ENCODE measurements at places on chromosomes 2 and 18.

- DNase-seq = no peak
Observed at GRCh38 chr2:60316381-60317033, 236.9 kb downstream of the BCL11A start.

GRCh38 chr2:239881031-239881471, 144.1 kb downstream of the NDUFA10 start:
- DNase-seq = peak; percentile 55

GRCh38 chr2:156099382-156099781, 233.1 kb downstream of the NR4A2 start:
- no peak for DNase-seq

GRCh38 chr2:161046876-161047275, 113.4 kb upstream of the TANK start:
- no peak for DNase-seq

- no peak for DNase-seq
Observed at GRCh38 chr2:30652271-30652915, 154.9 kb downstream of the CAPN13 start.

DNA sequence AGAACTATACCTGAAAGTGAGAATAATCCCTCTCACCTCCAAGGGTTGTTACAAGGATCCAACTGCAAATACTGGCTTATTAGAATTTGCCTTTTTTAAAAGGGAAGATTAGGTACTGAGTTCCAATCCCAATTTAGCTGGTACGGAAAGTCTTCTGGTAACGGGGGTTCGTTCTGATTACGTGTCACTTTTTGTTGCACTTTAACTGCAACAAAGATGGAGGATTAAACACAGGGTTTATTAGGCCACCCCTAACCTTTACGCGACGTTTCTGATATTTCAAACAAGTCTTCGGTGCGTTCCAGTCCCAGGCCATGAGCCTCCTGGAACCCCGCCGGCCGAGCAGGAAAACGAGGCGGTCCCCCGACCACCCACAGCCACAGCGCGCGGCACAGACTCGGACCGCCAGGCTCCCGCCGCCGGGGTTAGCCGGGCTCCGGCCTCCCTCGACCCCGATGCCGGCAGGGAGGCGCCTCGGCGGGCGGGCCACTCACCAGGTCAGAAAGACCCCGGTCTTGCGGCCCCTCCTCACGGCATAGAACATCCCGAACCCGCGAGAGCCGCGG, 411 bp downstream of the RNASEH1 start:
- DNase-seq = no peak

GRCh38 chr18:61459896-61460648, 126.8 kb downstream of the CDH20 start:
- DNase-seq = no peak

- DNase-seq = no peak
Observed at GRCh38 chr2:48461721-48462120, 68.2 kb upstream of the STON1 start.

GRCh38 chr18:57640236-57640635, 18.6 kb upstream of the NARS1 start:
- no peak for DNase-seq

DNA sequence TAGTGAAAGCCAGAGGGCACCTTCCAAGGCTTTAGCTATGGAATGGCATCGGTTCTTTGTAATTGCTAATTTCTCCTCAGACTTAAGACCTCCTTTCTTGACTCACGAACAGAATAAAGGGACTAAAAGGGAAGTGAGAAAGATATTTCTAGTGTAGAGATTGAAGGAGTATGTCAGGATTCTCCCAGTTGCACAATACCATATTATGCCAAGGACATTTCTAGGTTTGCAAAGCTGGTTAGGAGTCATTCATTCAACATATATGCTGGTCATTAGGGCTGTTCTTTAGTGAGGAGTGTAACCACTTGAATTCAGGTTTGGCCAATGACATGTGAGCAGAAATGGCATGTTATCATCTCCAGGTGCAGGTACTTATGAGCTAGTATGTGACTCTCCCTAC, 7.4 kb downstream of the REEP1 start:
- no peak for DNase-seq

GRCh38 chr2:170298861-170299429, 121.0 kb downstream of the MYO3B start:
- no peak for DNase-seq

GRCh38 chr2:109322641-109323040, 193.6 kb downstream of the SH3RF3 start:
- no peak for DNase-seq

DNA sequence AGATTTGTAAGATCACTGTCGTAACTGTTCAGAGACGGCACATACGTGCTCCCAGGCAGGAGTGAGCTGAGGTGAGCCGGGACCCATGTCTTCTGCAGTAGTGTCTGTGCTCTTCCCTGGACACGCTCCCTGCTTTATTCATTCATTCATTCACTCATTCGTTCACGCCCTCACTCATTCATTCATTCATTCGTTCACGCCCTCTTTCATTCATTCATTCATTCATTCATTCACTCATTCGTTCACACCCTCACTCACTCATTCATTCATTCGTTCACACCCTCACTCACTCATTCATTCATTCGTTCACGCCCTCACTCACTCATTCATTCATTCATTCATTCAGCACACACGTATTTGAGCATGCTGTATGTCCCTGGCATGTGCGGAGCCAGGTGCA, 207.0 kb downstream of the GLI2 start:
- no peak for DNase-seq

- DNase-seq = no peak
Observed at GRCh38 chr2:53188851-53189510, 578.6 kb upstream of the CHAC2 start.

DNA sequence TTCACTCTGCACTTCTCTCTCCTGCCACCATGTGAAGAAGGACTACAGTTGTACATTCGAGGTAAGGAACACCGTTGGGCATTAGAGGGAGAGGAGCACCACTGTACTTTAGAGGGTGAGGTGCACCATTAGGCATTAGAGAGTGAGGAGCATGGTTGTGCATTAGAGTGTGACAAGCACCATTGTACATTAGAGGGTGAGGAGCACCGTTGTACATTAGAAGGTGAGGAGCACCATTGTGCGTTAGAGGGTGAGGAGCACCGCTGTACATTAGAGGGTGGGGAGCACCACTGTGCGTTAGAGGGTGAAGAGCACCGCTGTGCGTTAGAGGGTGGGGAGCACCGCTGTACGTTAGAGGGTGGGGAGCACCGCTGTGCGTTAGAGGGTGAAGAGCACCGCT, 20.8 kb upstream of the AGXT start:
- no peak for DNase-seq
